ENCODE measurements at places on chromosomes 3 and 15.

DNA sequence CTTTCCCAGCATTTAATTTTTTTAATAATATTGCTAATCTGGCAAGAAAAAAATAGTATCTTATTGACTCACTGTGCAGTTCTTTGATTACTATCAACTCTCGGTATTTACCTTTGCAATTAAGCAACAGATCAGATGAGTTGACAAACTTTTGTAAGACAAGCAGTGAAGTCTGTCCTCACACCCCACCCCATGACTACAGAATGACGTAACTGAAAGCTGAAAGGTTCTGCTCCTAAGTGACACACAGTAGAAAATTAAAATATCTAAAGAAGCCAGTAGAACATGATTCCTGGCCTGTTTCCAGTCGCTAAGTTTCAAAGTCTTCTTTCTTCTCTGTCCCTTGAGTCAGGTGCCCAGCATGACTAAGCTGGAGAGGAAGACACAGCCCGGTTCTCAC lies 135.5 kb downstream of the STT3B start:
- DNase-seq, result no peak

DNA sequence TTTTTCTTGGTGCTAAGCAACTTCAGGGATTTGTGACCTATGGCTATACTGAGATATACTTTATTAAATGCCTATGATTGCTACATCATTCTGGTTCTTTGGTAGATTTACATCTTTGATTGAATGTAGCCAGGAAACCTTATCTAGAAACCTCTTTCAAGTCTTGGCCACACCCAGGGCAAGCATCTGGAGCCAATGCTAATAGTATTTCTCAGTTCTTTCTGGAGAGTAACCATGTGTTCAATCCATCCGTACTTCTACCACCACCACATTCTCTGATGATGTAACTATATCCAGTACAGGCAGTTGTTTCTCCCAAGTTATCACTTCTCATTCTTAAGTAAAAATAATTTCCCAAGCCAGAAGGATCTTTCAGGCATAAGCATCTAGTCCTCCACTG lies 69.0 kb downstream of the NME9 start:
- DNase-seq, result no peak

DNA sequence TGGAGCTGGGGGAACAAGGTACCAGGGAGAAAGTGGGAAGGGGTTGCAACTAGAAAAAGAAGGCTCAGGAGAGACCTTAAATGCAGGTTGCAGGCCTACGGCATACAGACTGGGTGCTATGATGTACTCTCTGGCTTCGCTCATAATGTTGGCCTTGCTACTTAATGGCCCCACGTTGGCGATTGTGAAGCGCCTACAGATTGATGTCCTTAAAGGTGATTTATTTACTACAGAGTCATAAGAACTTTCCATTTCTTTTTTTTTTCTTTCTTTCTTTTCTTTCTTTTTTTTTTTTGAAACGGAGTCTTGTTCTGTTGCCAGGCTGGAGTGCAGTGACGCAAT lies 25.4 kb downstream of the ZBTB38 start:
- no peak for DNase-seq

GRCh38 chr3:152083135-152083534 lies 185.6 kb upstream of the MBNL1 start:
- no peak for DNase-seq

- no peak for DNase-seq
These were observed 28.8 kb upstream of the HDAC11 start for GRCh38 chr3:13451301-13451673.

GRCh38 chr3:101996832-101997231 lies 147.5 kb downstream of the NFKBIZ start:
- DNase-seq, result no peak

GRCh38 chr15:70340494-70340870 lies 242.8 kb upstream of the TLE3 start:
- DNase-seq, result no peak

- DNase-seq, result peak; percentile 5
These were observed 153.5 kb upstream of the GOLIM4 start for GRCh38 chr3:168249205-168249549.

GRCh38 chr3:100975714-100976113 lies 17.5 kb downstream of the ABI3BP start:
- DNase-seq, result no peak

GRCh38 chr3:145183261-145183660 lies 977.7 kb downstream of the PLOD2 start:
- DNase-seq, result no peak

GRCh38 chr3:159964166-159964973 lies 24.3 kb upstream of the IL12A start:
- peak; percentile 91 for DNase-seq

DNA sequence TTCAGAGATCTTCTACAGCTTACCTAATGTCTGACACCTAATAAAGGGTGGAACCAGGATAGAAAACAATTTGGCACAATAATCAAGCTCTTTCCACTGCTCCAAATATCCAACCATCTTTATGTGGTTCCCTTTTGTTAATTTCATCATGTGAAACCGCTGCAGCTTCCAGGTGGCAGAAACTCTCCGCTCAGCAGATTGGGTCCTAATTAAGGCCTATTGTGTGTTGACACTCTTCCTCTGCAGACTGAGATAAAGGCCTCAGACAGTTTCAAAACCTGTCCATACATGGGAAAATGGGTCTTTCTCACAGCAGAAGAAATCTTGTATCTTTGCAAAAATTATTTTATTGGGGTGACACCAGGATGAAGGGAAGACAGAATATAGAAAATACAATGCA lies 1002.4 kb upstream of the SEMA6D start:
- DNase-seq, result no peak

DNA sequence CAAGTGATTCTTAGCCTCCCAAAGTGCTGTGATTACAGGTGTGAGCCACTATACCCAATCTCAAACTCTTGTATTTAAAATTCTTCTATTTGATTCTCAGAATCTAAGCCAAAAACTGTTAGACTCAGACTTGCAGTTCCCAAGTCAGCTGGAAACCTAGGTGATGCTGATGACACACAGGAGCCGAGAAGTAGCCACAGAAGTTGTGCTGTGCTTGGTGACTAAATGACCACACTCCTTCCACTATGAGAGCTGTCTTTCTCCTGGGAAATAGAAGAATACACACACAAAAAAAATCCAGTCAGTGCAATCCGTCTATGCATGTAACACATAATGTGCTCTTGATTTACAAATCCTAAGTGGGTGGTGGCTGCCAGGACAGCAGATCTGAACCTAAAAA lies 33.9 kb downstream of the ILDR1 start:
- no peak for DNase-seq

DNA sequence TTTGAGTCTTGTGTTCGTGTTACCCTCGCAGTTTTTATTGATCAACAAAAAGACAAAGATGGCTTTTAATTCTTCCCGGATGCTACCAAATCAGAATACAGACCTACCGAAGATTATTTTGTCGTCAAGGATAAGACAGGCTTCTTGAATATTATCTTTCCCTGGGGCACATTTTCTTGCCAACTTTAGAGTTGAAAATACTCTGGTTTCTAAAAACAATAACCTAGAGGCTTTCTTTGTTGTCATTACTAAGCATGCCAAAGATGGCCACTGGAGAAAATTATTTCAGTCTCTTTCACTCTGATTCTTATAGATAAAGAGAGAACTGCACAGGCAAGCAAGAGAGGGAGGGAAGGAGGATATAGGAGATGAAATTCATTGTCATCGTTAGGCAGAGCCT lies 33.9 kb downstream of the OXNAD1 start:
- DNase-seq, result no peak

DNA sequence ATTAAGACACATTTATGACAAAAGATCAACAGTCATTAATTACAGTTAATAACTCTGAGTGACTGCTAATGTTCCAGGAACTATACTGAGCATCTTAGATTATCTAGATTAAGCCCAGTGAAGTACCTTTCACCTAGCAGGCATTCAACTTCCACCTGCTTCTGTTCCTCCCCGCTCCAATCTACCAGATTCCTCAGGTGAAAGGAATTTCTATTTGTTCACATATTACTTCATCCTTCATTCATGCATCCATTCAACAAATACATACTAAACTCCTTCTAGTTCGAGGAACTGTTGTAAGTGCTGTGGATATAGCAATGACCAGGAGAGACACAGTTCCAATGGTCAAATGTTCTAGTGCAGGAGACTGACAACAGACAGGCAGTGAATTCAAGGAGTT lies 139.3 kb downstream of the FILIP1L start:
- DNase-seq, result no peak

- no peak for DNase-seq
These were observed 216.1 kb upstream of the ROPN1 start for GRCh38 chr3:124207873-124208485.

- DNase-seq, result no peak
These were observed 18.7 kb downstream of the SEMA5B start for GRCh38 chr3:123008840-123009239.

GRCh38 chr3:107910713-107911259 lies 180.0 kb downstream of the CD47 start:
- no peak for DNase-seq

- no peak for DNase-seq
These were observed 4.6 kb downstream of the EFCC1 start for GRCh38 chr3:129005526-129006303.

DNA sequence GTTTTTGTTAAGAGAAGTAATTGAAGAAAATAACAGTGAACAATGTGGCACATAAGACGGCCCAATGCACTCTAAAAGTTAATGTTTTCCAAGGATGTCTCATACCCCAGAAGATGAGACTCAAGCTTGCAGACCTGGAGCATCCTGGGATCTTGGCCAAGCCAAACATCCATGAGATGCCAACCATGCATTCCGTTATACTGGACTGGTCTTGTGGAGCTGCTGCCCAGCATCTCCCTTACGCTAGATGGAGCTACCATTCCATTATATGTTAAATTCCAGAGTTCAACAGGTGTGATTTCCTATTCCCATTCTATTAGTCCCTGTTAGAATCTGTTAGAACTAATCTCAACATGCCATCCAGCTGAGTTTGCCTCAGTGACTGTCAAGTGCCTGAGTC lies 181.8 kb downstream of the PDCD6IP start:
- DNase-seq, result peak; percentile 92

- peak; percentile 79 for DNase-seq
These were observed 397.4 kb upstream of the TMCO5A start for GRCh38 chr15:37536967-37537605.

GRCh38 chr3:140427786-140428185 lies 250.1 kb upstream of the TRIM42 start:
- no peak for DNase-seq

DNA sequence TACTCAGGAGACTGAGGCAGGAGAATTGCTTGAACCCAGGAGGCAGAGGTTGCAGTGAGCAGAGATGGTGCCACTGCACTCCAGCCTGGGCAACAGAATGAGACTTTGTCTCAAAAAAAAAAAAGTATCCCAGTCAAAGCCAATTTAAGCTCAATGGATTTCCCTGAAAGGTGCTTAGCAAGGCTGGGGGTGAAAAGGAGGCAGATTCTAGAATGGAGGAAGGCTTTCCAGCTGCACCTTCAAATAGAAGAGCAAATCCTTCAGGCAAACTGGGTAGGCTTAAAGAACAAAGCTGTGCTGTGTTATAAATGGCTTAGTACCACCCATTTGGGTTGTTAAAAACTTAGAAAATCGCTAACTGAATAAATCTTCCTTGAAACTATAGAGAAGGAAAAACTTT lies 3.0 kb upstream of the IFT57 start:
- no peak for DNase-seq

GRCh38 chr3:115666920-115667737 lies 43.8 kb downstream of the GAP43 start:
- DNase-seq, result no peak

- no peak for DNase-seq
These were observed 98.1 kb upstream of the ARHGEF3 start for GRCh38 chr3:56899851-56900250.

GRCh38 chr3:69126216-69126615 lies 3.8 kb upstream of the LMOD3 start:
- DNase-seq, result no peak

- DNase-seq, result no peak
These were observed 118.9 kb upstream of the MEIS2 start for GRCh38 chr15:37219211-37219701.

GRCh38 chr3:119098619-119099222 lies 47.2 kb upstream of the TEX55 start:
- peak; percentile 49 for DNase-seq

- DNase-seq, result peak; percentile 40
These were observed 392.2 kb downstream of the DIPK2A start for GRCh38 chr3:144363856-144364255.

GRCh38 chr3:21505711-21506460 lies 245.1 kb downstream of the ZNF385D start:
- DNase-seq, result no peak

Measured in fibroblast of skin of back (primary cell).